ENCODE measurements at places on chromosomes 1 and 21. TPM values are rescaled to one million over a fixed set of nuclear protein-coding genes. Genes with fewer than 3 reads are reported as not detected.

Gene TRIM67
- 0.32 TPM for polyA plus RNA-seq

Gene LCE1E
- polyA plus RNA-seq, result not detected

Gene BMP8B
- 3.7 TPM for polyA plus RNA-seq

Gene C4BPA
- 0.32 TPM for polyA plus RNA-seq

Gene SLC44A3
- 7.3 TPM for polyA plus RNA-seq

Gene OR2W3
- polyA plus RNA-seq, result 0.20 TPM

Gene SLAMF1
- polyA plus RNA-seq, result 0.07 TPM

Gene CASQ1
- polyA plus RNA-seq, result not detected

Gene CIART
- polyA plus RNA-seq, result 19.2 TPM

Gene GRIK1
- 14.6 TPM for polyA plus RNA-seq

Gene CYYR1
- polyA plus RNA-seq, result 36.7 TPM

Gene OR2L13
- polyA plus RNA-seq, result 0.46 TPM

Gene AADACL3
- polyA plus RNA-seq, result not detected

Gene RNF115
- 17.1 TPM for polyA plus RNA-seq

Gene DIO1
- 0.11 TPM for polyA plus RNA-seq

Gene YIPF1
- 22.2 TPM for polyA plus RNA-seq

Gene EPB41
- 6.6 TPM for polyA plus RNA-seq

Gene C1orf21
- polyA plus RNA-seq, result 168 TPM

Gene SDCCAG8
- polyA plus RNA-seq, result 22.5 TPM

Gene CRNN
- 2.1 TPM for polyA plus RNA-seq

Gene RNF186
- polyA plus RNA-seq, result not detected

Gene KRTAP21-2
- polyA plus RNA-seq, result not detected

Gene CR1L
- not detected for polyA plus RNA-seq

Gene NR1I3
- polyA plus RNA-seq, result not detected

All from adrenal gland (tissue), 19 donors.